ENCODE measurements at places on chromosomes 2 and 18.

GRCh38 chr2:219569635-219570034 is 1.7 kb downstream of the OBSL1 start:
- peaks cover 12% of the 10 kb centered on the region for H3K36me3 ChIP-seq
- DNase-seq = no peak
- H3K4me3 ChIP-seq = no peak overlapping the region
- H3K4me1 ChIP-seq = peaks cover 22% of the 10 kb centered on the region
- H3K27ac ChIP-seq = no peak overlapping the region
- no peaks in the 10 kb centered on the region for H3K27me3 ChIP-seq

DNA sequence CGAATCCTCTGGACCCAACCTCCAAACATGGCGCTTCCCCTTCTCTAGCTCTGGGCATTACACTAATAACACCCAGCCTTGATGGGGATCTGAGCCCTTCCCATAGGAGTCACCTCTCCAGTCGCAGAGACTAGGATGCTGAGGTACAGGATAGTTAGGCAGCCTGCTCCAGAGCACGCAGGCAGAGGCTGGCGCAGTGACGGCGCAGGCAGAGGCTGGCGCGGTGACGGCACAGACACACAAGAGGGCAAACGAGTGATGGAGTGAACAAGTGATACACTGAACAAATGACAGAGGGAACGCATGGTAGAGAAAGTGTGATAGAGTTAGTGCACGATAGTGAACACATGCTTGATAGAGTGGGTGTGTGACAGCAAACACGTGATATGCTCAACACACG is 518.5 kb downstream of the EIPR1 start:
- H3K4me3 ChIP-seq = no peak overlapping the region
- H3K27ac ChIP-seq = no peak overlapping the region
- no peaks in the 10 kb centered on the region for H3K36me3 ChIP-seq
- no peak for DNase-seq

DNA sequence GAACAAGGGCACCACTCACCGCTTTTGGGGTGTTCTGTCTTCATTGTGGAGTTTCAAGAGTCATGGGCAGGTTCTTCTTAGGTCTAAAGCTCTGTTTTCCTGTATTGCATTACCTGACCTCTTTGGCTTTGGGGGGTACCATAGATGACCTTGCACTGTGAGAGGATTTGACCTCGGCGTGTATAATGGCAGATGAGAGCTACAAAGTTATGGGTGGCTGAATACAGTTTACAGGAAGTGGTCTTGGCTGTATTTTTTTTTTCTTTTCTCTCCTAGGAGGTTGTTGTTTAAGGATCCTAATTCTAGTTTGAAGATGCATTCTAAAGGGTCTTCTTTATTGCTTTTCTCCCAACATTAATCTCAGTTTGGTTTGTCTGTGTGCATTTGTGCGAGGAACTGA is 11.5 kb downstream of the GAL3ST2 start:
- no peak overlapping the region for H3K4me3 ChIP-seq
- no peak overlapping the region for H3K27ac ChIP-seq
- H3K27me3 ChIP-seq = no peaks in the 10 kb centered on the region
- no peaks in the 10 kb centered on the region for H3K4me1 ChIP-seq

DNA sequence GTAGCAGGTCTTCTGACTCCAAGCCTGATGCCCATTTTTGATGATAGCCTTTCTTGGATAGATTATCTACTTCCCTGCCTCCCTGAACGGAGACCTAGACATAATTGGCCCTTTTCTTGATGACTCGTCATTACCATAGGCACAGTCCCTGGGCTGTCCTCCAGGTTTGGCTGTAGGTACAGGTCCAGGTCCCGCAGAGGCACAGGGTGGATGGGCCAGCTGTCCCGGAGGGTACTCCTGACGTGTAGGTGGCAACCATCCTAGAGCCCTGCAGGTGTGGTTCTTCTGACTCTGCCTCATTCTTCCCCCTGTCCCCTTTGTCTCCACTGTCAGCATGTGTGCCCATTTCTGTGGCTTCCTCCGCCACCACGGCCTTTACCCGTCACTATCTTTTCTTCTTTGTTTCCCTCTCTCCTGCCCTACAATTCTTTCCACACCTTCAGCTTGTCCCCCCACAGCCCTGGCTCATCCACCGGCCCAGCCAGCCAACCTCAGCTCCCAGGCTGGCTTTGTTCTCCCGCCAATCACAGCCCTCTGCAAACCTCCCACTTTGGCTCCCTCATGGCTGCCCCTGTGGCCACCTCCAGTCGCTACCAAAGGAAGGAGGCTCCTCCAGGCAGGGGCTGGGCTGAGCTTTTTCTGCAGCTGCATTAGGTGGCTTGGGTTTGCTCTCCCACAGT is 102.8 kb downstream of the SMAD7 start:
- H3K4me3 ChIP-seq = no peak overlapping the region
- H3K27me3 ChIP-seq = no peaks in the 10 kb centered on the region
- DNase-seq = no peak
- H3K36me3 ChIP-seq = no peaks in the 10 kb centered on the region

DNA sequence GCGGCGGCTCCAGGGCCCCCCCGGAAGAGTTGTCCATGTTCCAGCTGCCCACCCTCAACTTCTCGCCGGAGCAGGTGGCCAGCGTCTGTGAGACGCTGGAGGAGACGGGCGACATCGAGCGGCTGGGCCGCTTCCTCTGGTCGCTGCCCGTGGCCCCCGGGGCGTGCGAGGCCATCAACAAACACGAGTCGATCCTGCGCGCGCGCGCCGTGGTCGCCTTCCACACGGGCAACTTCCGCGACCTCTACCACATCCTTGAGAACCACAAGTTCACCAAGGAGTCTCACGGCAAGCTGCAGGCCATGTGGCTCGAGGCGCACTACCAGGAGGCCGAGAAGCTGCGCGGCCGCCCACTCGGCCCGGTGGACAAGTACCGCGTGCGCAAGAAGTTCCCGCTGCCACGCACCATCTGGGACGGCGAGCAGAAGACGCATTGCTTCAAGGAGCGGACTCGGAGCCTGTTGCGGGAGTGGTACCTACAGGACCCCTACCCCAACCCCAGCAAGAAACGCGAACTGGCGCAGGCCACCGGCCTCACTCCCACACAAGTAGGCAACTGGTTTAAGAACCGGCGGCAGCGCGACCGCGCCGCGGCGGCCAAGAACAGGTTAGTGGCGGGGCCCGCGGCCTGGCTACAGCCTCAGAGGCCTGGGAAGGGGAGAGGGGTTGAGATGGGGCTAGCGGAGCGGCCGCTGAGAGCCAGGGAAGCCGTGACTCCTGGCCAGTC is 965 bp downstream of the SIX3 start:
- no peak for DNase-seq
- no peaks in the 10 kb centered on the region for H3K36me3 ChIP-seq
- no peak overlapping the region for H3K27ac ChIP-seq
- peaks cover 75% of the 10 kb centered on the region for H3K27me3 ChIP-seq
- no peak overlapping the region for H3K4me3 ChIP-seq

DNA sequence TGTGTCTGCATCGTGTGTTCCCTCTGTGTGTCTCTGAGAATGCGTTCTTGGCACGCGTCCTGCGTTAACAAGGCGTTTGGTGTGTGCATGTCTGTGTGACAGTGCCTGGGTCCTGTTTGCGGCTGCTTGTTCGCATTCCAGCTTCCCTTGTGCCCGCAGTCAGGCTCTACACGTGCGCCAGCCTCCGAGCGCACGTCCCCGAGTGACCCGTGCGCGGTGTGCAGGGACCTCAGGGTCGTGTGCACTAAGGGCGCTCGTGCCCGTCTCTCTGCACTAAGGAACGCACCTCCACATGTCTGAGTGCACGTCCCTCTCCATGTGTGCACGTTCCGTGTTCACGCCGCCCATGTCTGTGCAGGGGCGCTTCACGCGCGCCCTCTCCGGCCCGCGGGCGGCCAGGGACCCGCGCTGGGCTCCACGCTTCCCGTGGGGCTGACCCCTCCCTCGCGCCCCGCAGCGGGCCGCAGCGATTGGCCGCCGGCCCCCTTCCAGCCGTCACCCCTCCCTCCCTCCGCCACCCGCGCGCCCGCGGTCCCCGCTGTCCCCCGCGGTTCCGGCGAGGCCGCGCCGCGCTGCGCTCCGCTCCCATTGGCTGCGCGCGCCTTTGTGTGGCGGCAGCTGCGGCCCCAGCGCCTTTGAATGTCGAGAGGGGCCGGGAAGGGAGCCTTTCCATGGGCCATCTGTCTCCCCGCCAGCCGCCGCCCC is 229.4 kb downstream of the HAUS1 start:
- H3K27me3 ChIP-seq = peaks cover 7% of the 10 kb centered on the region
- no peak overlapping the region for H3K27ac ChIP-seq
- peaks cover 4% of the 10 kb centered on the region for H3K4me1 ChIP-seq

GRCh38 chr18:56036741-56037140 is 448.7 kb upstream of the TCF4 start:
- H3K4me3 ChIP-seq = no peak overlapping the region
- no peaks in the 10 kb centered on the region for H3K36me3 ChIP-seq
- no peaks in the 10 kb centered on the region for H3K27me3 ChIP-seq
- no peak for DNase-seq
- no peak overlapping the region for H3K27ac ChIP-seq
- H3K4me1 ChIP-seq = no peaks in the 10 kb centered on the region

DNA sequence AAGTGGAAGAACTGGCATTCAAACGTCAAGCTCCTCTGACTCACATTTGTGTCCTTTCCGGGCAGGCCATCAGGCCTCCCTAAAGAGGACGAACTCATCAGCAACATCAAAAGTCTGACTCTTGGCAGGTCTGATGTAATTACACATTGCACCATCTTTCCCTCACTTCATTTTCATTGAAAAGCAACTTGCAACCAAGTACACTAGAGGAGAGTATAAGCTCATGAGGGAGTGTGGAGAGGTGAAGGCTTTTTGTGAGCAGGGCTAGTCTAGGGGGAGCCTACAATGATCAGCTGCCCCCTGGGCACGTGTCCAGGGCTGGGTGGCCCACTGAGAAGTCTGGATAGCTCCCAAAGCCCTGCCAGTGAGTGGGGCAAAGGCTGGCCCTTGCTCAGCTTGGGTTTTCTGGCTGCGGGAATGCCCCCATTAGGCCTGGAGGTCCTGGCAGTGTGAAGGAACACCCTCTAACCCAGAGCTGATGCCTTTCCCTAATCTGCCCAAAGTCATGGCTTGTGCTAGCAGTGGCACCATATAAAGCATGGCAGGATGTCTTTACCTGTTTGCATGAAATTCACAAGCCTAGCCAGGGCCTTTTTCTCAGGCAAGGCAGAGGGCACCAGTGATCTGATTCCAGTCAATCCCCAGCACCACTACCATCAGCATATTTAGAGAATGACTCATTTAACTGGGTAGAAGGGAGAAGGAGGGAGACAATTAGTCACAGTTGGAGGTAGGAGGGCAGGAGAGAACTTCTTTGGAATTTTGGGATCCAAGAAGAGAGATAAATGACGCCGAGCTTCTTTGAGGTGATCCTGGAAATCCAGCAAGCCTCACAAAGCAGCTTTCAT is 8.5 kb upstream of the DAW1 start:
- no peak for DNase-seq
- H3K27ac ChIP-seq = no peak overlapping the region
- no peaks in the 10 kb centered on the region for H3K27me3 ChIP-seq
- peaks cover 3% of the 10 kb centered on the region for H3K4me1 ChIP-seq
- no peaks in the 10 kb centered on the region for H3K36me3 ChIP-seq

GRCh38 chr2:151238527-151239487 is 22.9 kb downstream of the RBM43 start:
- no peak for DNase-seq
- no peaks in the 10 kb centered on the region for H3K27me3 ChIP-seq
- H3K4me1 ChIP-seq = no peaks in the 10 kb centered on the region
- H3K36me3 ChIP-seq = no peaks in the 10 kb centered on the region
- H3K4me3 ChIP-seq = no peak overlapping the region
- no peak overlapping the region for H3K27ac ChIP-seq

- no peak overlapping the region for H3K27ac ChIP-seq
- H3K27me3 ChIP-seq = no peaks in the 10 kb centered on the region
- H3K4me3 ChIP-seq = peak overlapping the region; percentile 71
Observed at GRCh38 chr2:168456521-168457189, 583 bp downstream of the CERS6 start.

- DNase-seq = peak; percentile 82
- peaks cover 4% of the 10 kb centered on the region for H3K4me1 ChIP-seq
- no peaks in the 10 kb centered on the region for H3K36me3 ChIP-seq
- H3K4me3 ChIP-seq = no peak overlapping the region
Observed at GRCh38 chr18:10560452-10561045, 34.7 kb downstream of the NAPG start.

GRCh38 chr2:128315122-128315828 is 3.4 kb downstream of the HS6ST1 start:
- H3K36me3 ChIP-seq = no peaks in the 10 kb centered on the region
- no peak overlapping the region for H3K27ac ChIP-seq
- no peak overlapping the region for H3K4me3 ChIP-seq
- DNase-seq = no peak
- peaks cover 20% of the 10 kb centered on the region for H3K4me1 ChIP-seq
- H3K27me3 ChIP-seq = no peaks in the 10 kb centered on the region

- DNase-seq = no peak
- H3K27me3 ChIP-seq = no peaks in the 10 kb centered on the region
- no peak overlapping the region for H3K27ac ChIP-seq
- no peaks in the 10 kb centered on the region for H3K36me3 ChIP-seq
- H3K4me3 ChIP-seq = no peak overlapping the region
- H3K4me1 ChIP-seq = peaks cover 4% of the 10 kb centered on the region
Observed at GRCh38 chr2:113175042-113175628, 1.4 kb downstream of the PSD4 start.

- H3K27me3 ChIP-seq = no peaks in the 10 kb centered on the region
- no peaks in the 10 kb centered on the region for H3K36me3 ChIP-seq
- no peaks in the 10 kb centered on the region for H3K4me1 ChIP-seq
Observed at GRCh38 chr2:42828487-42829425, 36.4 kb upstream of the HAAO start.

- no peaks in the 10 kb centered on the region for H3K27me3 ChIP-seq
- no peaks in the 10 kb centered on the region for H3K36me3 ChIP-seq
- no peak for DNase-seq
- no peaks in the 10 kb centered on the region for H3K4me1 ChIP-seq
Observed at GRCh38 chr2:198117406-198118041, 313.1 kb downstream of the PLCL1 start.

- no peak overlapping the region for H3K4me3 ChIP-seq
- no peak for DNase-seq
- H3K36me3 ChIP-seq = no peaks in the 10 kb centered on the region
- no peaks in the 10 kb centered on the region for H3K4me1 ChIP-seq
- H3K27ac ChIP-seq = no peak overlapping the region
Observed at GRCh38 chr18:79629606-79630005, 50.0 kb upstream of the CTDP1 start.

DNA sequence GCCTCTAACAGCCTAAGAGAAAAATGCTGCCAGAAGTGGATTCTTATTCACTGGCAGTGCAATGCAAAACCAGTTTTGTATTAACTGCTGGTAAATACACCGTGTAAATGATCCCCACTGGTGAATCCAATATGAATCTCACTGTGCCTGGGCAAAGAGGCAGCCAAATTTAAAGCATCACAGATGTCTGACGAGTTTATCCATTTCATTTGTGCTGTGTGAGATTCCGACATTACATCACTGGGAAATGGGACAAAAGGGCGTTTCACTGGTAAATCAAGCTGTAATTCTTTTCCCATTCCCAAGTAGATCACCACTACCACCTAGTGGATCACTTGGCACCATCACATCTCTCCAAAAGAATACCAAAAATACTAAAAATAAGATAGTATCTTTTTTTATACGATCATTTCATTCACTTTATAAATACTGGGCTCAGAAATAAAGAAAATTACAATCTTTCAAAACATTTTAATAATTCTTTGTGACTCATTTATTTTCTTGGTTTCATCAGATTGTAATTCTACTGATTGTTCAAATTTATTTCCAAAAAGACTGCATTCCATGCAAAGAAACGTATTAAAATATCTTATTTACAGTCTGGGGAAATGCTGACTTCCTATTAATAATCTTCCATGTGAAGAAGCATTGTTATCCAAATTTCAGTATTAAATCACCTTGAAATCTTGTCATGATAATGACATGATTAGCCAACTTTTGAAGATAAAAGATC is 125.6 kb downstream of the GRB14 start:
- no peaks in the 10 kb centered on the region for H3K36me3 ChIP-seq
- no peak overlapping the region for H3K4me3 ChIP-seq
- no peaks in the 10 kb centered on the region for H3K27me3 ChIP-seq
- H3K27ac ChIP-seq = no peak overlapping the region
- peak; percentile 18 for DNase-seq
- no peaks in the 10 kb centered on the region for H3K4me1 ChIP-seq

Data from iPS DF 6.9 (cell line).